GM03348 (cell line): ENCODE measurements at places on chromosomes 1 and 21.

- DNase-seq = no peak
Observed at GRCh38 chr1:231619257-231619634, 7.3 kb upstream of the DISC1 start.

GRCh38 chr1:115170377-115170776, 81.1 kb upstream of the TSPAN2 start:
- no peak for DNase-seq

GRCh38 chr1:48025076-48025475, 27.9 kb upstream of the TRABD2B start:
- no peak for DNase-seq

DNA sequence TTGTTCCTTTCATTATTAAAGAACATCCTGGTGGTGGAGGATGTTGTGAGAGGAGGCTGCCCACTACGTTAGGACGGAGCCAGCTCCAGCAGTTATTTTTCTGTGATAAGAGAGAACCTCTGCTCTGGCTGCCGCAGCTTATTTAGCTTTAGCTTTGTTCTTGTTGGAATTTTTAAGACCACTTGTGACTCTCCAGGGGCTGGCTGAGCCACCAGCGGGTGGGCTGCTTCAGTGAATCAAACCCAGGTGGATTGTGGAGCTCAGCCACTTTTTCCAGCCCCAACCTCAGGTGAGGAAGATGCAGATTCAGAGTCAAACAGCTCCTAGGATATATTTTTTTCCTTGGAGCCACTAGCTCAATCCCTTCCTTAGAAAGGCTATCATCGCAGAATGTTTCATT, 83.1 kb upstream of the CTTNBP2NL start:
- no peak for DNase-seq

DNA sequence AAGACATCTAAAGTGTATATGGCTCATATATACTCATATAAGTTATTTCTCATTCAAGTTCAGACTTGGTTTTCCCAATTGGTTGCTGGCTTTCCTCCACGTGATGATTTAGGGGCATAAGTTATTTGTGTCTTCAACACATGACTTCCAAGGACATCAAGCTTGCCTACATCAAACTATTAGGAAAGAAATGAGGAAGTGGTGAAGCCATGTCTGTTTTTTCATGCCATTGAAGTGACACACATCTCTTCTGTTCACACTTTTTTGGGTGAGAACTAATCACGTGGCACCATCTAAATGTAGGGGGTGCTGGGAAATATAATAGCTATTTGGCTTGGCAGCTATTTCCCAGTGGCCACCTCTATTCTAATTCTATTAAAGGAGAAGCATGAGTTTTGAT, 282.1 kb downstream of the OMA1 start:
- DNase-seq = no peak
